Stimulated activated CD8-positive, alpha-beta memory T cell treated with anti-CD3 and anti-CD28 coated beads, Interleukin-2, amount 100 ng/mL, for 48 hours (primary cell): ENCODE measurements at places on chromosomes 2 and 18.

DNA sequence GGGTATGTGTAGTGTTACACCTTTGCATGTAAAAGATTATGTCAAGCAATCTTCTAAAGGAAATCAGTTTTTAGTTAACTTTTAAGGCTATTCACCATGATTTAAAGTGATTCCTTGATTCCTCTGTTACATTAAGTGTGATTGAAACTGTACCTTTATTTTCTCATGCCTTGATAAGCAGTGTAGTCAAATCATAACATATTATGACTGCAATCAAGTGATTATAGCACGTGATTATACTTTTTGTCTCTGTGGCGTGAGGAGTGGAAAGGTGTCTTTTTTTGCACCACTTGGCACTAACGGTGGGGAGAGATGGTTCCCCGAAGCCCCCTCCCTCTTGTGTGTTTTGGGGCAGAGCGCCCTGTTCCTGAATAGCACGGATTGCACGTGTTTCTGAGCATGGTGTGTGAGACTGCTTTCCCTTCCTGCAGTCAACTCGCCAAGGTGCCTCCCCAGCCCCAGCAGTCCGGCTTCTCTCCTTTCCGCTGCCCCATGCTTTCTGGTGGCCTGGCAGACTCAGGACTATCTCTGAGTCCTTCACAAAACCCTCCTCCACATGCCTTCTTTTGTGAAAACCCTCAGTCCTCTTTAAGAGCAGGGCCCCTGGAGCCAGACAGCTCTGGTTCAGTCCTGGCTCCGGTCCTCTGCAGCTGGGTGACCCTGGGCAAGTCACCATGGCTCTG, 68.4 kb downstream of the AGAP1 start:
- no peak for DNase-seq

GRCh38 chr2:26462100-26462499, 15.8 kb downstream of the OTOF start:
- no peak for DNase-seq

GRCh38 chr2:10222-10875, 36.0 kb downstream of the FAM110C start:
- no peak for DNase-seq

- no peak for DNase-seq
Measured at GRCh38 chr2:64062840-64063239, 43.6 kb upstream of the VPS54 start.

DNA sequence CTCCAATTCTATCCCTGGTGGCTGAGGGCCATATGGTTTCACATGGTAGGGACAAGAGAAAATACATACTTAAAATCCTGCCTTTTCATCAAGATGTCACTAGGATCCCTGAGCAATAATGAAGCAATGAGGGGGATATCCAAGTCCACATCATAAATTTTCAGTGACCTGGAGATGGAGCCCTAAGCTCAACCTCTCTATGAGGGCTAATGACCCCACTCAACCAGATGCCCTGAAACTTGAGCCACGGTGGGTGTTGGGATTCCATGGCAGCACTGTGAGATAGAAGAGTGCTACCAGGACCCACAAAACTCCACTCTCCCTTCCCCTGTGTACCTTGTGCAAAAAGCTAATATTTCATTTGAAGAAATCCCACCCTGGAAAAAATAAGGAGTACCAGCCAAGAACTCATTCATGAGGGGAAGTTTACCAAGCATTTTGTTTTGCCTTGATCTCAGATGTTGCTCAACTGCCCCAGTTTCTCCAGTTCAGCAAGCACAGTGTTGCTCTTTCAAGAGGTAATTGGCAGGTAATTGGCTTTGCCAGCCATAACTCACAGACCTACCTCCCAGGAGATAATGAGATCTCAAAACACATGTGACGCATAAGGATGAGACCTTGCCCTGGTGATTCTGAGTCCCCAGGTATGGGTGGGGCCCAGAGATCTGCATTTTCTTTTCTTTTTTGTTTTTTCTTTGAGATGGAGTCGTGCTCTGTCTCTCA, 51.0 kb upstream of the TTC39C start:
- DNase-seq, result no peak

GRCh38 chr2:239161711-239162140, 239.1 kb downstream of the HDAC4 start:
- DNase-seq, result no peak

GRCh38 chr18:65792456-65793074, 41.8 kb downstream of the CDH7 start:
- DNase-seq, result no peak

- no peak for DNase-seq
Measured at GRCh38 chr18:24935896-24936295, 416.1 kb downstream of the ZNF521 start.

GRCh38 chr18:3914109-3914508, 464.1 kb downstream of the TGIF1 start:
- DNase-seq, result no peak

DNA sequence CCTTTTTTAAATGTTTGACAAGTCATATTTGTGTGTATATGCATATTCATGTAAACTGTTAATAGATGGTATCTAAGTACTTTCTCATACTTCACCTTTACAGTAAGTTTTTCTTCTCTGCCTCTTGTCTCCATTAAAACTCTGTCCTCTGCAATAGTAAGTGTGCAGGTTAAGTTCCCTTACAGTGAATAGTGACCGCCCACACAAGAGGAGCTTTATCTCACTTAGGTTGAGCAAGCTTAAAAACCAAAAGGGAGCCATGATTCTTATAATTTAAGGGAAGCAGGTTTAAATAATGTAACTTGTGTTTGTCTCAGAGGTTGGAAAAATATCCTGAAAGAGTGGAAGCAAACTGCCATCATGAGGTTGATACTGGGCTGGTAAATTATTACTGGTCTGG, 61.3 kb downstream of the MRPS9 start:
- no peak for DNase-seq
